ENCODE measurements at places on chromosomes 11 and 22.

- peak; percentile 90 for DNase-seq
These were observed 30.9 kb downstream of the CHEK2 start for GRCh38 chr22:28710576-28711191.

DNA sequence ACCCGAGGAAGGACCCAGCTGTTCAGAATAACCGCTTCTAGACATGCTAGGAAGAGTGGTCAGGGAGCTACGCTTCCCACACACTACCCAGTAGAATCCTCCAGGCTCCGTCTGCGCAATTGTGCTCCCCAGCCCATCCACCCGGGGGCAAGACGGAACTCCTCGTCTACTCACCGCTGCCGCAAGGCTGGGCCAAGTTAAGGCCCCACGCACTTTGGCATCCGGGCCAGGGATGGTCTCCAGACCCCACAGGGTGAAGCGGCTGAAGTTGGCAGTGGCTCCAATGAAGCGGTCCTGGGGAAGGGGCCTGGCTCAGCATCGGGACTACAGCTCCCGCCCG is 757 bp downstream of the RNASEH2C start:
- DNase-seq: peak; percentile 72

GRCh38 chr11:45146072-45147016 is at the start of gene PRDM11:
Gene PRDM11, plus strand, starts transcription at chr11:45146639. Its CDS starts 35,128 bp downstream, at chr11:45181767.
- DNase-seq: peak; percentile 93

DNA sequence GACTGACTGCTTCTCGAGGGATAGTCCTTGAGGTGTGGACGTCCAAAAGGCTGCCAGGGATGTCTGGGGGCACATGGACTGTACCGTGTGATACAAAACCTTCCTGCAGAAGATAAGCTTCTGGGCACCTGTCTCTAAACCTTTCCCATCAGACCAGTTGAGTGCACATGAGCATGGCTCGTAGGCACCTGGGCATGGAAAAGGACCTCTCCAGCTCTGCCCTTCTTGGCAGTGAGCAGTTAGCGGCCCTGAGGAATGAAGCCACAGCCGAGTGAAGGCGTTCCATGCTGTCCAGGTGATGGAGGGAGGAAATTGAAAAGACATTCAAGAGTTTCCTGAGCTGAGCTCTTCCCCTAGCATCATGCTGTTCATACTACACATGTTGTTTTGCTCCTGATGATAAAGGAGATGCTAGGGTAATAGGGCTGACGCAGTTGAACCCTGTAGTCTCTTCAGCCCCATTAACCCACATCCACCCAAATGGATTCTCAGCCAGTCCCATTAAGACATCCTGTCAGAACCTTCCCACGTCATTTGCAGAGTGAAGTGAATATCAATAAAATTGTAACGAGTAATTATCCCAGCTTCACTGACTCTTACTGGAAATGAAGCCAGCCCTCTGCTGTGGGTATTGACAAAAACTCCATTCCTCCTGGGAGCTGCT is 138.6 kb downstream of the KIRREL3 start:
- no peak for DNase-seq

GRCh38 chr11:119375337-119376196 is 5.9 kb downstream of the USP2 start:
- peak; percentile 64 for DNase-seq

GRCh38 chr11:43954241-43954640 is 11.8 kb downstream of the C11orf96 start:
- no peak for DNase-seq

DNA sequence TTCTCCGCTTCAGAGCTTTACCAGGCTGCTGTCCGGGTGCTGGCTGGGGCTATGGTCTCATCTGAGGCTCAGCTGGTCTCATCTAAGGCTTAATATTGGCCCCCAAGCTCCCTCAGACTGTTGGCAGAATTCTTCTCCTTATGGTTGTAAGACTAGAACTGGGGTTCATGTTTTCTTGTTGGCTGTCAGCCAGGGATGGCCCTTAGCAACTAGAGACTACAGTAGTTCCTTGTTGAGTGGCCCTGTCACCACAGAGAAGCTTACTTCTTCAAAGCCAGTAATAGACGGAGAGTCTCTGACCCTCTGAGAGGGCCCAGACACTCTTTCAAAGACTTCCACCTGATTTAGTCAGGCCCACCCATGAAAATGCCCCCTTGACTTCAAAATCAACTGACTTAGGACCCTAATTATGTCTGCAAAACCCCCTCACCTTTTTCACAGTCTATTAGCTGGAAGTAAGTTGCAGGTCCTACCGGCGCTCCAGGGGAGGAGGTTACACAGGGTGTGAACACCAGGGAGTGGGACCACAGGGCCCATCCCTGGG is 24.2 kb upstream of the TREH start:
- DNase-seq: no peak

DNA sequence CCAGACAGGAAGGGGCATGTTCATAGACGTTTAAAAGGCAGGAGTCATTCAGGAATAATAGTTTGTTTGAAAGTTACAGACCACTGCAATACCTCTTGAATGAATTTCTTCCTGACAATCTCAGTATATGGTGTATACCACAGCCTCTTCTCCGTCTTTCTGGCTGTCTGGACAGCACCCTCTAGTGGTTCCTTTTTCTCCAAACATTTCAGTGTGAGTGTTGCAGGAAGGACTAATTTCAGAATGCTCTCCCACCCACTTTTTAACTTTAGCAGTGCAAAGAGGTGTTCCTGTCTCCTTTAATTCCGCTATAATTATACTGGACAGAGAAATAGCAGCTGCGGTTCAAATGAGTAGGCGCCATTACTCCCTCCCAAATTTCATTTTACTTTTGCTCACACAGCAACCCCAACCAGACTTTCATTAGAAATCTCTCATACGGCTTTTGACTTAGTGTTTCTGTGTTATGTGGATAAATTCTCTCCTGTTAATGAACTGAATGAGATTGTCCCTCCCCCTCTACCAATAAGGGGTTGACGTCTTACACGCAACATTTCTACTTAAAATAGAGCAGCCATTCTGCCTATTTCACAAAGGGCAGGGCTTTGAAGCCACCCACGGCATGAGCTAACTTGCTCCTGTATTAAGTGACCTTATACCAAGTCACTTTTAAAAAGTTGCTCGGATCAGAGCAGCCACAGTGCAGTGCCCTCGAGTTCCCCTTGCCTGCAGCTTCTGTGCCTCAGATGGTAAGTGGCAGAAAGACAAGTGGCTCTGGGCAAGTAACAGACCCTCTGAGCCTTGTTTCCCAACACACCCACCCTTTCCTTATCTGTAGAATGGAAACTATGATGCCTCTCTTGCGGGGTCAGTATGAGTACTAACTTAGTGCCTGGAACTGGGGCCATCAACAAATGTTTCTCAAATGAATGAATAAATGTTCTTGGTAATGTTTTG is 368.6 kb downstream of the OPCML start:
- DNase-seq: no peak

DNA sequence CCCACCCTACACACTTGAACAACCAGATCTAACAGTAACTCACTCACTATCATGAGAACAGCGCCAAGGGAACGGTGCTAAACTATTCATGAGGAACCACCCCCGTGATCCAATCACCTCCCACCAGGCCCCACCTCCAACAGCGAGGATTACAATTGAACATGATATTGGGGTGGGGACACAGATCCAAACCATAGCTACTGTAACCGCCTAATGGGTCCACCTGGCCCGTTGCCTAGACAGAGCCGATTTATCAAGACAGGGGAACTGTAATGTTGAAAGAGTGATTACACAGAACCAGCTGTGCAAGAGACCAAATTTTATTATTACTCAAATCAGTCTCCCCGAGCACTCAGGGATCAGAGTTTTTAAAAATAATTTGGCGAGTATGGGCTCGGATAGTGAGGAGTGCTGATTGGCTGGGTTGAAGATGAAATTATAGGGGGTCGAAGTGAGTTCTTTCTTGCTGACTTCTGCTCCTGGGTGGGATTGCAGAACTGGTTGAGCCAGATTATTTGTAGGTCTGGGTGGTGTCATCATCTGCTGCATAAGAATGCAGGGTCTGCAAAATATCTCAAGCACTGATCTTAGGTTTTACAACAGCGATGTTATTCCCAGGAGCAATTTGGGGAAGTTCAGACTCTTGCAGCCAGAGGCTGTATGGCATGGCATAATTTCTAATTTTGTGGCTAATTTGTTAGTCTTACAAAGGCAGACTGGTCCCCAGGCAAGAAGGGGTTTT is 17.9 kb upstream of the ZC3H12C start:
- DNase-seq: no peak

- no peak for DNase-seq
These were observed 350.4 kb upstream of the B3GAT1 start for GRCh38 chr11:134762248-134763029.

- no peak for DNase-seq
These were observed 253.7 kb upstream of the CHORDC1 start for GRCh38 chr11:90476442-90477007.

DNA sequence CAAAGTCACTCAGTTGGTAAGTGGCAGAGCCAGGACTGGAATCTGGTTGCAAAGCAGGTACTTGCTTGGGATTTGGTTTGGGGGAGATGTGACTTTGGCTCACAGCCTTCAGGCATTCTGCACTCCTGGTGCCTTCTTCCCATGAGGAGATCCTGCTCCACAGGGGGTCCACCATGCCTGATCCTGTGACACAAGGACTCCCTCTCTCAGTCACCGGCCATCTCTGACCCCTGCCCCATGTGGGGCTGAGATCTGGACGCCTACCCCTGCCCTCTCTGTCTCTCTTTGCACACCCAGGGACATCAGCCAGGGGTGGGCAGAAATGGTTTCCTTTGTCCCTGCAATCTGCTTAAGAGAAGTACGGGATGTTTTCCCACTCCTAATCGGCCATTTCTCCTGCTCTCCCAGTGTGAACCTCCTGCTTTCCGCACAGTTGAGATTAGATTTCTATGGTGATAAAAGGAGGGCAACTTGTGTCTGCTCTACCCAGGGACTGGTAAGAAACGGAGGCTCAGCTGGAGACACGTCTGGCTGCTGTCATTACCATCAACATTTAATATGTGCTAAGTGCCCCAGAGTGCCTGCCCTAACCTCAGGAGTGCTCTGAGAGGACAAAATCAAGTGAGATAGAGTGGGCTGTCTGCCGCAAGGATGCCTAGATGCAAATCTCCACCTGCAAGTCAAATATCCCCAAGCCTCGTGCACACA is 11.1 kb upstream of the FXYD6 start:
- no peak for DNase-seq

DNA sequence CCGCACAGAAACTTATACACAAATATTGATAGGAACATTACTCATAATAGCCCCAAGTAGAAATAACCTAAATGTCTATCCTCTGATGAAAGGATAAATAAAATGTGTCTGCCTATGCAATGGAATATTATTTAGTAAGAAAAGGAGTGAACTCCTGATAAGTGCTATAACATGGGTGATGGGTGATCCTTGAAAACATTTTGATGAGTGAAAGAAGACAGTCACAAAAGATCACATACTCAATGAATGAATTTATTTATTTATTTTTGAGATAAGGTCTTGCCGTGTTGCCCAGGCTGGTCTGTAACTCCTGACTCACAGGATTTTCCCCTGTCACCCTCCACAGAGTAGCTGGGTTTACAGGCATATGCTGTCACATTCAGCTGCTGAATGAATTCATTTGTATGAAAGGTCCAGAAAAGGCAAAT is 17.3 kb downstream of the RNF121 start:
- no peak for DNase-seq

DNA sequence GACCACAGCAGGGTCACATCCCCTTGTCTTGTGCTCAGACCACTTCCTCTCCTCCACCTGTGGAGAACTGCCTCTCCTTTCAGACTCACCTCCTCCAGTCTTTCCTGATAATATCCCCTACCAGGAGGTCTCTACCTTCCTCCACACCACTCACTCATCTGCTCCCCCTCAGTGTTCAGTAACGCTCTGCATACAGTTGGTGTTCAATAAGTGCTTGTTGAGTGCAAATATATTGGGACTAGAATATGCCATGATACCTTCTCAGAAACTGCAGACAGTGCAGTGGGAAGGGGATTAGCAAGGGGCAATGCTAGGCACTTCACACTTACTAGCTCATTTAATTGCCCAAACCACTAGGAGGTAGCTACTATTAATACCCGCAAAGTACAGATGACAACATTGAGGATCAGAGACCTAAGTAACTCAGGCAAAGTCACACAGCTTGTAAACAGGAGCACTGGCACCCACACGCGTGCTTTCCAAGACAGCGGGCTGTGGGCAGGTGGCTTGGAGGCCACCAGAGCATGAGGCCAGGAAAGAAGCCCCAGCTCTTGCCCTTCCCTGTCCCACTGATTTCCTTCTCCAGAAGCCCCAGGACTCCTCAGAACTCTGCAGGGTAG is 8.1 kb upstream of the PDE2A start:
- DNase-seq: no peak

GRCh38 chr22:27591060-27591459 is 210.5 kb downstream of the MN1 start:
- no peak for DNase-seq

DNA sequence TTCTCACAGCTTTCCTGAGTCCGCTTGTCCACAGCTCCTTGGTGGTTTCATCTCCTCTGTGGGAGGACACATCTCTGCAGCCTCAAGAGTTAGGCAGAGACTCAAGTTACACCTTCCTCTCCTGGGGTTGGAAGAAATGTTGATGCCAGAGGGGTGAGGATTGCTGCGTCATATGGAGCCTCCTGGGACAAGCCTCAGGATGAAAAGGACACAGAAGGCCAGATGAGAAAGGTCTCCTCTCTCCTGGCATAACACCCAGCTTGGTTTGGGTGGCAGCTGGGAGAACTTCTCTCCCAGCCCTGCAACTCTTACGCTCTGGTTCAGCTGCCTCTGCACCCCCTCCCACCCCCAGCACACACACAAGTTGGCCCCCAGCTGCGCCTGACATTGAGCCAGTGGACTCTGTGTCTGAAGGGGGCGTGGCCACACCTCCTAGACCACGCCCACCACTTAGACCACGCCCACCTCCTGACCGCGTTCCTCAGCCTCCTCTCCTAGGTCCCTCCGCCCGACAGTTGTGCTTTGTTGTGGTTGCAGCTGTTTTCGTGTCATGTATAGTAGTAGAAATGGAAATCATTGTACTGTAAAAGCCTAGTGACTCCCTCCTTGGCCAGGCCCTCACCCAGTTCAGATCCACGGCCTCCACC is 11.7 kb downstream of the RASD2 start:
- no peak for DNase-seq

DNA sequence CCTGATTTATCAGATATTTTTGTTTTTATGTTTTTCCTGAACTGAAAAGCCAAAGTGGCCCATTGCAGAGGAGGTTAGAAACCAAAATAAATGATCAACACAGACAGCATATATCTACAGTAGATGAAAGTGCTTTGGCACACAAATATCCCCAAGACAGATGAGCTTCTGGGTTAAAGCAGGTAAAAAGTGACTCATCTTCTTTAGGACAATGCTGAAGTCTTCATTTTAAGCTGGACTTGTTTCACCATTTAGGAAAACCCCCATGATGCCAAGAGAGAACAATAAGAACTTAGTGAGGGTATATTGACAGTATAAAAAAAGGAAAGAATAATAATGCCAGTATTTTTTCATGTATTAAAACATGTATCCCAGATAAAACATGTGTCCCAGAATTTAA is 100.8 kb upstream of the OR9G4 start:
- DNase-seq: no peak

GRCh38 chr11:103878646-103879045 is 157.8 kb upstream of the DDI1 start:
- no peak for DNase-seq

GRCh38 chr11:98728421-98728820 is 292.3 kb upstream of the CNTN5 start:
- DNase-seq: no peak

GRCh38 chr22:40263191-40263590 is 83.1 kb upstream of the ADSL start:
- DNase-seq: no peak

All from foreskin fibroblast (primary cell).